ENCODE measurements at places on chromosomes 3 and 15. TPM values are rescaled to one million over a fixed set of nuclear protein-coding genes. Genes with fewer than 3 reads are reported as not detected.
A peak's percentile ranks its signal among the peaks of the same experiment; 100 is the strongest.

DNA sequence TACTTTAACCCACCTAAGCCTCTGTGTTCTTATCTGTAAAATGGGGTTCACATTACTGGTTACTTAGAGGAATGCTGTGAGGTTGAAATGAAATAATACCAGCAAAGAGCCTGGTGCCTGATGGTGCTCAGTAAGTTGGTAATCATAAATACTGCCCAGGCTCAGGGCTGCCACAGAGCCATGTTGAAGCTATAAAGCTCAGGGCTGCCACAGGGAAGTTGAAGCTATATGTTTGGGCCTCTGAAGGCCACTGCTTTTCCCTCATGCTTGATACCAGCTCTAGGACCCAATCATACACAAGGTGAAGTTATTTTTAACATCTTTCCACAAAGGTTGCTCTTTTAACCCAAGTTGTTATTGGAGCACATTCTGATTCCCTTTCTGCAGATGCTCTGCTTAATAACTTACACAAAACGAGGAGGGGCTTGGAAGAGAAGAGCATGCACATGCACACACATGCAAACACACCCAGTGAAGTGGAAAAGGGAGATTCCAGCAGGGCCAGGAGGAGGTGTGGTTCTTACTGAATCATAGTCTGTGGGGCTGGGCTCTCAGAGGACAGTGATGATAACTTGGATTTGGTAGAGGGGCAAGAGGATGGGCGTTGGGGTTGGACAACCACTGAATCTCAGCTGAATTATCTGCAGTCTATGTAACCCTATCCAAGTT is 17.4 kb downstream of the PARP14 start:
- no peak for DNase-seq

DNA sequence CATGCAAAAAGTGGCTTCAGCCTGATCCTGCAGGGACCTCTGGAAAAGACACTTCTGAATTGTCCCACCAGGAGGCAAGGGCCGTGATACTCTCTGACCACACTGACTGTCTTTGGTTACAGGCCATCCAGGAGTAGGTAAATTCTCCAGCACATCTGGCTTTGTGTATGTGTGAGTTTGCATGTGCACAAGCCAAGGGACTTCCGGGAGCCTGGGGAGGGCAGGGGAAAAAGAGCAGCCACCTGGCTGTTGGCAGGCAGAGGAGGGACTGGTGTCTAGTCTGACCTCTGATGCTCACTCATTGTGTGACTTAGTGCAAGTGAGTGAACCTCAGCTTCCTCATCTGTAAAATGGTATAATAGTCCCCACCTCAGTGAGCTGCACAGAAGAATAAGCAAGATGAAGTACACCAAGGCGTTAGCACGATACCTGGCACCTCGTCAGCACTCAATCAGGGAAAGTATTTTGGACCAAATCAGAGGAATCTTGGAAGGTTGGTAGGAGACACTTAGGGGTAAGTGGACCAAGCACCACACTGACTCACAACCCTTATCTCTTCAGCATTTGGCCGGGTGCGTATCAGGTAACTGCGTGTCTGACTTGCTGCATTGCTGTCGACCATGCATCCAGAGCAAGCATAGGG is 19.1 kb downstream of the KLHL6 start:
- peak; percentile 65 for DNase-seq

DNA sequence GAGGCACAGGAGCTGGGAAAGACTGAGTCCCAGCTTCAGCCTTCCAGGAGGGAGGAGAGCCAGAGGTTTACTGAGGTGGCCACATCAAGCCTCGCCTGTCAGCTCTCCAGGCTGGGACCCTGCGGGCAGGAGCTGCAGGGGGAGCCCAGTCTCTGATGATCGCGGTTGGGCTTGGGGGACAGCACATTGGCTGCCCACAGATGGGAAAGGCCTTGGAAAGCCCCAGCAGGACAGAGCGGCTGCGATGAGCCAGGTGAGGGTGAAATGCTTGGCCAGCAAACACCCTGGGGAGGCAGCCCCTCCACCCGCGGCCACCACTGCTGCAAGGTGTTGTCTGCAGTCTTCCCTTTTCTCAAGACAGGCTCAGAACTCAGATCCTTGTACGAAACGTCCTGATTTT is 31.2 kb downstream of the SEC61A1 start:
- no peak for DNase-seq

DNA sequence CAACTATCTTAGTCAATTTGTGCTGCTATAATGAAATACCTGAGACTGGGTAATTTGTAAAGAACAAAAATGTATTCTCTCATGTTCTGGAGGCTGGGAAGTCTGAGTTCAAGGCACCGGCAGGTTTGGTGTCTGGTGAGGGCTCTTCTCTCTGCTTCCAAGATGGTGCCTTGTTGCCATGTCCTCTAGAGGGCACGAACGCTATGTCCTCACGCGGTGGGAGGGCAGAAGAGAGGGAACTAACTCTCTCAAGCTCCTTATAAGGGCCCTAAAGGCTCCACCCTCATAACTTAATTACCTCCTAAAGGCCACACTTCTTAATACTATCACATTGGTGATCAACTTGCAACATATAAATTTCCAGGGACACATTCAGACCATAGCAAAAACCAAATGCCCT is 108.4 kb downstream of the ADAMTSL3 start:
- no peak for DNase-seq

DNA sequence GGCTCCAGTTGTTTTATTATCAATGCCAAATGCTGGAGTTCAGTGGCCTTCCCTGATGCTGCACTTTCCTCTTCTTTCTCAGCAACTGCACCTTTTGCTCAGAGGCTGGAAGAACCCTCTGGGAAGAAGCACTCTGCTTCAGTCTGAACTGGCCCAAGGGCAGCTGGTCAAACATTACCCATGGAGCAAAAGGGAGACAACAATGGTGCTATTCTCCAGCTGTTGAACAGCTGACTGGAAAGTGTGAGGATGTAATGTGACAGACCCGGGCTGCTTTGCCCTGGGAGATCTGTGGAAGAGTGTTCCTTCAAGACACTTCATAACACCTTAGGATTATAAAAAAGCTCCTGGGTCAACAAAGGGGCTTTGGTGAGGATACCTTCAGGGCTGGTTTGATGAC is 84.9 kb downstream of the EPHB1 start:
- DNase-seq = no peak

DNA sequence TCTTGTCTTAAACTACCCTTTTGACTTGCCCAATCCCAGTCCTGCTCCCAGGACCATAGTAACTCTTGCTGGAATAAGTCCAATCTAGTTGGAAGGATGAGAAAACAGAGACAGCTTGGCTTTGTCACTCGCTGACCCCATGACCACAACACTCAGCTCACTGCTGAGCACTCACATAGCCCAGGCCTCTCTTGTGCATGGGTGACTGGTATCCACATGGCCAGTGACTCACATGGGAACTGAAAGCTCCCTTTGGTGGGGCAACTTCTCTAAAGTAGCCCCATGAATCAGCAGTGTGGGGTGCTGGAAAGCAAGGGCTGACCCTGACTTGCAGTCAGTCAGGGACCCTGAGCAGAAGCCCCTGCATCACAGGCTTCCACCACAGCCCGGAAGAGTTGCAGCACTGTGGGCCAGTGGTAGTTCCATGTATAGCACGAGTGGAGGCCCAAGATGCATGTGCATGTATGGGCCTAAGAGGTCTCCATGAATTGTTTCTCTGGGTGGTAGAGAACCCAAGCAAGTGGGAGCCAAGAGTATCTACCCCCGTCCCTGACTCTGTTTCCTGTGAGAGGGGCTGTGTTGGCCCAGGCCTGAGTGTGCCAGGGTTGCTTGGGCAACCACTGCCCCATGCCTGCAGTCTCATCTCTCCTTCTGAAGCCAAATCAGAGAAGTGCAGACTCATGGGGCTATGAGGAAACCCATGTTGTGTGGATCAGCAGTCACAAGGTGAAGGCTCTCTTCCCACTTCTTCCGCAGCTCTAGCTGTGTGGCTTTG is 62.1 kb upstream of the XCR1 start:
- peak; percentile 58 for DNase-seq

DNA sequence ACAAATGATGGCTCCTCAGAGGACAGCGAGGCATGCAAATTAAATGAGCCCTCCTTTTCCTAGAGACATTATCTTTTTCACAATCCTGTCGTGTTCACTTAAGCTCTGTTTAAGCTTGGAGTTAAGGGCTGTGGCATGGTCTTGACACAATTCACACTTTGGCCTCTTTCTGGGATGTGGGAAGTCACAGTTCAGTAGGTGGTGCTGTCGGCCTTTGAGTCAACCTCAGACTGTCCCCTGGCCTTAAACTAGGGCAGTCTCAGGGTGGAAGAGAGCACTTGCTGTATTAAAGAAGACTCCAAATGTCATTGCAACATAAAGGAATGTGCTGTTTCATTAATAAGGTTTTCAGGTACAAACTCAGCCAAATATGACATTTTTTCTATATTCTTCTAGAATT is 351.0 kb downstream of the MCTP2 start:
- no peak for DNase-seq

- DNase-seq = no peak
Observed at GRCh38 chr3:143885780-143886427, 37.6 kb upstream of the SLC9A9 start.

DNA sequence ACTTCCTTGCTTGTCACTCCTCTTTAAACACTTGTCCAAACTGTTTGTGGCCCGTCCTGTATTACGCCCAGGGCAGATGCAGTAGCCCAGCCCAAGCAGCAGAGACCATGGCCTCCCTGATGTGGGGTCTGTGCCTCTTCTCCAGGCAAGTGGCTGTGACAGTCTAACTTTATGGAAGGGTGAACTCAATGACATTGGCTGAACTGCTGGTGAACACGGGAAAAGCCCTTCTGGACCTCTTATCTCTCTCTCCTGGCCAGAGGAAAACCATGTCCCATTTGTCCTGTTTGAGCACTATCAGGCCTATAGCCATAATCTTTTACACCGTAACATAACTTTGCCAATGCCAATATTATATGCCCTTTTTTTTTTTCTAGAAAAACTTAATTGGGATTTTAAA is 67.6 kb downstream of the SMAD3 start:
- DNase-seq = no peak

GRCh38 chr3:190210608-190211007 is 89.9 kb upstream of the P3H2 start:
- no peak for DNase-seq

- no peak for DNase-seq
Observed at GRCh38 chr3:61863579-61863978, 302.2 kb downstream of the PTPRG start.

DNA sequence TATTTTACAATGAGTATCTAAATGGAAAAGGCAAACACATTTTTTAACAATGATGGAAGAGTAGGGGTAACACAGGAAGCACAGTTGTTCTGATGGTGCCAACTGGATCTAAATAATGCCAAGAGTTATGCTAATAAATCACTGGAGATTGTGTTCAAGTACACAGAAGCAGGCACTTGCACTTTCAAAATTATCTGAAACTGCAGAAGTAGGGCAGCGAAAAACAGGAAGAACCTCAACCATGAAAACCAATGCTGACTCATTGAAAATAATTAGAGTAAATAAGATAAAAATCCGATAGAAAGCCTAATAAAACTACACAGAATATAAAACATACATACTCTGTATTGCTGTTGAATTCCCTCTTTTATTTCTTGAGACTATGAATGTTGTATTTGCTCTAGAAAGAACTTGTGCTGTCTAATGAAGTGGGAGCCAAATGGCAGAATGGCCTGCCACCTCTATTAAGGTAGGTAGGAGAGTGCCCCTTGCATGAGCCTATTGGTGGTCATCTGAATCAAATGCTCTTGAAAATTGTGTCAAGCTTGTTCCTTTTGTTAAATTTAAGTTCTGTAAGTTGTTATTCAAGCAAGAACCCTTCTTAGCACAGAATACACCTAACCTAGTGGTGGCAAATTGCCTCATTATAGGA is 93.7 kb downstream of the ABI3BP start:
- no peak for DNase-seq

DNA sequence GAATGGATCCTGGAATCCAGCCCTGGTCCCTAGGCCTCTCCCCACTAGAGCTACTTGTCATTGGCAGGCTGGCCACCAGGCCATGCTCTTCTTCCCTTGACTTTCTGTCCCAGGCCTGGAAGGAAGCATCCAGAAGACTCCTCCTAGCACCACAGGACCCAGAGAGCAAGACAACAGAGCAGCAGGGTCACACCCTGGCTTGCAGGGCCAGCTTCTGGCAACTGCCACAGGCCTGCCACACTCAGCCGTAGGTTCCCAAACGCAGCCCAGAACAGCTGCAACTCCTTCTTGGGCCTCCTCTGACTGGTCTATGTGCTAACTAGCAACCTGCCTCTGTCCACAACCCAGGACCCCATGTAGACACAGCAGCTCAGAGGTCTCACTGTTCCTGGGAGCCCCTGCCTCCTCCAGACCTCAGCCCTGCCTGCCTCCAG is 36.8 kb upstream of the RPL32 start:
- no peak for DNase-seq

- no peak for DNase-seq
Observed at GRCh38 chr15:72935521-72935920, 116.7 kb upstream of the NEO1 start.

GRCh38 chr3:31729082-31729481 is 196.4 kb downstream of the STT3B start:
- DNase-seq = no peak

GRCh38 chr3:71494212-71494611 is 89.3 kb downstream of the FOXP1 start:
- DNase-seq = no peak

- DNase-seq = no peak
Observed at GRCh38 chr3:136106101-136106500, 90.0 kb downstream of the MSL2 start.

GRCh38 chr15:41332194-41333025 is at the start of the genes NUSAP1 and OIP5:
Gene NUSAP1, plus strand, starts transcription at chr15:41332881. Its CDS starts 77 bp downstream, at chr15:41332958.
Gene OIP5, minus strand, starts transcription at chr15:41332591. Its CDS starts 30 bp downstream, at chr15:41332561.
- peak; percentile 98 for DNase-seq

GRCh38 chr15:80204231-80204630 is 47.8 kb downstream of the CTXND1 start:
- DNase-seq = no peak

DNA sequence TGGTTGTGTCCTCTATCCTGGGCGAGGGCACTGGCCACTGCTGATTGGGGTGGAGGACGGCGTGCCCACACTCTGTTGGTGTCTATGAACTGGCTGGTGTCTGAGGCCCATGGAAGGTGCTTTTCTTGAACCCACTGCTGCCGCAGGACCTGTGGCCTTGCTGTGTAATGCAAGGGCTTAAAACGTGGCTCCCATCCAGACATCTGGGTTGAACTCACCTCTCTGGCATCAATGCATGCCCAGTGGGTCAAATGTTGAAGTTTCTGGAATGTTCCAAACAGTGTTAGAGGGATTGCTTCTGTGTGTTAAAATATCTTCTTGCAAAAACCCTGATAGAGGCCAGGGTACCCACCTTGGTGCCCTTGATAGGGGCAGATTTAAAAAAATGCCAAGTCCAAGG is 42.6 kb downstream of the FAM3D start:
- no peak for DNase-seq

DNA sequence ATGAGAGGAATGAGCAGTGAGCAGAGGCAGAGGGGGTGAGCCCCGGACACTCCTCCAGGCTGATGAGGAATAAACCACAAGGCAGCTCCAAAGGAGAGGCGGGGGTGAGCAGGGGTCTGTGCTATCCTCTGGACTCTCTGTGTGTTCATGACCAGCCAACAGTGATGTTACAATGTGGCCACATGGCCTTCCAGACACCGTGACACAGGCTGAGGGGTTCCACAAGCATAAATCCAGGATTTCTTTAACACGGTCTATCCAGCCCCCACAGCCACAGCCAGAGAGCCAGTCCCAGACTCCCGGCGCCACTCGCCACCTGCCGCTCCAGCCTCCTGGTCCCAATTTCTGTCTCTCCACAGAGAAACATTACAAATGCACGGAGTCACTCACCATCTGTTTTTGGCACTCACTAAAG is 24.4 kb downstream of the XXYLT1 start:
- DNase-seq = no peak

The PARP6 gene
- 68.8 TPM for total RNA-seq

The CYP8B1 gene
- not detected for total RNA-seq

The SELENOK gene
- total RNA-seq = 51.1 TPM

The GUCA1C gene
- total RNA-seq = not detected

The ARHGAP11A gene
- 7.4 TPM for total RNA-seq

The WNT5A gene
- 5.9 TPM for total RNA-seq
